Retinal pigment epithelial cell (primary cell): ENCODE measurements at places on chromosomes 5 and 9.

- DNase-seq = no peak
Measured at GRCh38 chr5:67620424-67621397, 424.1 kb upstream of the CD180 start.

DNA sequence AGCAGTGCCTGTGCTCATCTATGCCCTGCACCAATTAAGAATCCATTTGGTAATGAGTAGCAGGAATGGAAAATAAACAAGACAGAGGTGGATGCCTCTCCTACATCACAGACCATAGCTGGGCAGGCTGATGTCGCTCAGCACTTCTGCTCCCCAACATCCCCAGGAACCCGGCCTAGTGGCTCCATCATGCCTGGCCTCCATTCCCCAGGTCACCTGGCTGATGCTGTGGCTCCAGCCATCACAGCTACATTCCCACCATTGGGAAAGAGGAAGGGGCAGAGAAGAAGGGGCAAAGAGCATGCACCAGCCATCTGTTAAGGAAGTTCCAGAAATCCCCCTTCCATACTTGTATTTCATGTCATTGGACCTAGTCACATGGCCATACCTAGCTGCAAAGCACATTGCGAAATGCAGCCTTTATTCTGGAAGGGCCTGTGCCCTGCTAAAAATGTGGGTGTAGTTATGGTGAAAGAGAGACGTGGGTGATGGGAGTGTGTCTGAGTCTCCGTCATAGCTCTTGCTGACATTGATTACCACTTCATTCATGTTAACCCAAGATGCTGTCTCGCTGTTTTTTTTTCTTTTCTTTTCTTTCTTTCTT lies 86.1 kb upstream of the ADAMTS2 start:
- DNase-seq = no peak

- DNase-seq = no peak
Measured at GRCh38 chr9:33676746-33677505, 118.4 kb upstream of the PRSS3 start.

DNA sequence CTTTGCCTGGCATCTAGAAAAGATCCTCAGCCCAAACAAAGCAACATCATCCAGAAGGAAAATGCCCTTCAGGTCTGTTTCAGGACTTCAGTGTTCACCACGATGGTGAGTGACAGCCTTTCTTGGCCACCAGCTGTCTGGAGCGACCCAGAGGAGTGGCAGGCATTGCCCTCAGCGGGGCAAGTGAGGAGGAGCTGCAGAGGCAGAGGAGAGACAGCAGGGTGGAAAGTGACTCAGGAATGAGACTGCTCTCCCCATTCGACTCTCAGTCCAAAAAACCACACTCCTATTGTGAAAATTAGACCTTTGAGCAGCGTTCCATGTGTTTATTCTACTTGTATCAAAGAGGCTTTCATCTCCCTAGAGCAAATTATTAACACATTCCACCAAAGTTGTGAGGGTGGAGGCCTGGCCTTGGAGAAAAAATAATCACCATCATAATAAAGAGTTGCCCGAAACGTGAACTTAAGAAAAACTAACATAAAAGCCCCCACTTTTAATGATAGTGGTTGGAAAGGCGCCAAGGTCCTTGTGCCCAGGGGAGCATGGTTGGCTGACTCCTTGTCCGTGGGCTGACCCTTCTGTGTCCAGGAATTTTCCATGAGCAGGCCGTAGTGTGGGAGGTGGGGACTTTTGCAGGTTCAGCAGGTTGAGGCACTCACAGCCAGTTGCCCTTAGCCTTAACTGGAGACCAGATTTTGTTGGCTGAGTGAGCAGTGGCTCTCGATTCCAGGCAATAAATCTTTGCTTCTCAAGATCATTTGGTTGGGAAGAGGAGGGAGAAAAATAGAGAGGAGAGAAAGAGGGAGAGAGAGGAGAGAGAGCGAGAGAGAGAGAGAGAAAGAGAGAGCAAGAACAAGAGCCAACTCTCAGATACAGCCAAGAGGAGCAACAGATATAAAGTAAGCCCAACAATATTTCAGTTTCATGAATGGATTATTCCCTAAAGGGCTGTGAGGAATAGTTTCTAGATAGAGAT lies 125.9 kb upstream of the ANKRD55 start:
- no peak for DNase-seq

- DNase-seq = no peak
Measured at GRCh38 chr5:94788527-94788926, 170.1 kb downstream of the SLF1 start.

- DNase-seq = no peak
Measured at GRCh38 chr9:109411069-109411761, 86.9 kb downstream of the PTPN3 start.

GRCh38 chr5:142059304-142059940 lies 46.6 kb upstream of the GNPDA1 start:
- DNase-seq = no peak
